ENCODE measurements at places on chromosomes 11 and 22.

- DNase-seq, result no peak
Observed at GRCh38 chr11:15602785-15603567, 488.3 kb downstream of the INSC start.

GRCh38 chr11:35102267-35102666 is 36.7 kb upstream of the CD44 start:
- DNase-seq, result no peak

DNA sequence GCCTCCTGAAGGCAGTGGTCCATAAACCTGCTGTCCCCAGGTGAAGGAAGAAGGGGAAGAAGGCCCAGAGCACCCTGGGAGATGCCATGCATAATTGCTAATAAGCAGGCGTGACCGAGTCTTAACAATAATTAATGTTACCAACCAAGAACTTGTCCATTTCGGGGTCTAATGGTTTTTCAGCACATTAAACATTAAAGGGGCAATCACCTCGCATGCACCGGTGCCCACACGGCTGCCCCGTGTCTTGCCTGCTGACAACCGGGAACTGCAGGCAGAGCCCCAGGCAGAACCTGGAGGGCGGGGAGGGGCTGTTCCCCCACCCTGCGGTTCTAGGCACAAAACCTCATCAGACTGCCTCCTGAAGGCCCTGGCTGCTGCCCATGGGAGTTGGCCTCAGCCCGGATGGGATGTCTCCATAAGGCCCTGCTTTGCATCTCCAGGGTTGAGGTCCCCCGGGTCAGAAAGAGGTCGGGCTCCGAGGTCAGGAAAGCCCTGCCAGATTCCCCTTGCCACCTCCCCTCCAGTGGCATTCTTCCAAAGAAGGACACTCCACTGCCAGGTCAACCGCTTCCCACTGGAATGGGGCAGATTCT is 169.0 kb downstream of the BUD13 start:
- no peak for DNase-seq

- DNase-seq, result no peak
Observed at GRCh38 chr11:79404325-79404724, 36.5 kb downstream of the TENM4 start.
